ENCODE measurements at places on chromosomes 1 and 21.

- DNase-seq = no peak
Observed at GRCh38 chr1:169414952-169415351, 12.3 kb downstream of the CCDC181 start.

DNA sequence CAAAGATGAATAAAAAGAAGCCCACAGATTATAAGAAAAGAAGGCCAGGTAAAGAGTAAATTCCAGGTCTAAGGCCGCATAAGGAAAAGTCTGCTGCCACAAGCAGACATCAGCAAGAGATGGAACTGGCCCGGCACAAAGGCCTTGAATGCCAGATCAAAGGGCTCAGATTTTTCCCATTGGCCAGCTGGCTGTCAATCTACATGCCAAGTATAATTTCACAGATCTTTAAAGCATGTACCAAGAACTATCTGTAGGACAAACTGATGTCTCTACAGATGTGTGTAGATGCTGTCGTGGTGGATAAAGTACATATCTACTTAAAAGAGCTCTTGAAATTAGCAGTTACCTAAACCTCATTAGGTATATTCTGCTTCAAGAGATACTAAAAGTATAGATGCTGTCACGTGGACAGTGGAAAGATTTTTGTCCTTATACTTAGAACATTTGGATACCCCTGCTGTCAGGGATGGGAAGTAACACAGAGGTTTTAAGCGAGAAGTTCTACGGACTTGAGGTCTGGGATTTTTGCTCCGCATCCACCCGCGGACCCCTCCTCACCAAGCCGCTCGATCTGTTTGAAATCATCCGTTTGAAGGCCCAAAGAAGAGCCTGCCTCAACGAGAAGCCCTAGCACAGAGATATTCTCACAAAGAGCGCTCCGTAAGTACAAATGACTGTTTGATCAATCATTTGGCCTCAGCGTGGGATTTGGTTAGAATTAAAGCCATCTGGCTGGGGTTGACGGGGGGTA is 10.1 kb downstream of the GLIS1 start:
- DNase-seq = no peak

GRCh38 chr1:35044431-35044830 is 12.7 kb upstream of the ZMYM6 start:
- no peak for DNase-seq

DNA sequence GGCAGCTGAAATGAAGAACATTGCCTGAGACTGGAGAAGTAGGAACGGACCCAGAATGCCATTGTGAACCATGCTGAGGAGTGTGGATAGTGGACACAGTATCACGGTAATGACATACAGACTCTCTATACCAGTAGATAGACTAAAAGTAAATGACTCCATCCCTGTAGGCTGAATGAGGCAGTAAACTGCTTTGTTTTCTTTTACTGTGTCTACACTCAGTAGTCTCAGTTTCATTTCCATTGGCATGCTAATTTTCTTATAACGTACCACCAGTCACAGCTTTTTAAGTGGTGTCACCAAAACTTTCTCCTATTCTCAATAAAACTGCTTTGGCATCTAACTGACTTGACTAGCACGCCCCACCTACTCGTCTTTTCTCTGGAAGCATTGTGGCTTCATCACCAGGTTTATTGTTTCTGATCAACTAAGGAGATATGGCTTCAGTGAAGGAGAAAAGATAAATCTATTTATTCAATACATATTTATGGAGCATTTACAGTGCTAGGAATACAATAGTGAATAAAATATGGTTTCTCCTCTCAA is 8.4 kb upstream of the ZNF697 start:
- no peak for DNase-seq

GRCh38 chr1:96362623-96363022 is 359.0 kb upstream of the PTBP2 start:
- DNase-seq = no peak

DNA sequence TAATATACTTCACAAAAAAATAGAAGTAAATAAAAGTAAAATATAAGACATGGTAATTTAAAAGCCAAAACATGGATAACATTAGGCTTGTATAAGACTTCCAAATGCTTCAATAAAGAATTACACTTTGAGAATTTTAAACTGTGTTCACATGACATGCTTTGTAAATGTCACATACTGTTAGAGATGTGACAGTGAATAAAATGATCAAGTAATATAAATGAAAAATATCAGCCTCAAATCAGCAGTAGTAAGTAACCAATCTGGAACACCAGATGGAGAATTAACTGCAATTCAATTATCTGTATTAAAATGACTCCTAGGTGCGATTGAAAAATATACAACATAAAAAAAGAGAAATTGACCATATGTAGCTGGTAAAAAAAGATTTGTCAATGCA is 1260.8 kb downstream of the BRINP3 start:
- DNase-seq = no peak

DNA sequence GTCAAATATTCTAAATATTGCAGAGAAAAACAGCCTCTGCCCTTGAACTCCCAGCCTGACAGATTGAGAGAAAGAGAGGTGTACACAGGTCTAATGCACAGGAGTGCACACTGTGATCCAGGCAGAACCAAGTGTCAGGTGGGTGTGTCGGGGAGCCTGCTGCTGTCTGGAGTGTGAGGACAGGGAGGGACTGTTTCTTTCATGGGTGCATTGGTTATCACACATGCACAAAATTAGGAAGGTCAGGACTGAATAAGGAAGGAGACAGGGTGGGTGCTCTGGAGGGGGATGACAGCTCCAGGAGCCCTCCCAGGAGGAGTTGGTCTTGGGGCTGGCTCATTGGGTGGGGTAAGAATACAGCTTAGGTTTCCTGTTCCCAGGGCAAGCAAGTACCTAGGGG is 13.3 kb upstream of the PINK1 start:
- DNase-seq = no peak

DNA sequence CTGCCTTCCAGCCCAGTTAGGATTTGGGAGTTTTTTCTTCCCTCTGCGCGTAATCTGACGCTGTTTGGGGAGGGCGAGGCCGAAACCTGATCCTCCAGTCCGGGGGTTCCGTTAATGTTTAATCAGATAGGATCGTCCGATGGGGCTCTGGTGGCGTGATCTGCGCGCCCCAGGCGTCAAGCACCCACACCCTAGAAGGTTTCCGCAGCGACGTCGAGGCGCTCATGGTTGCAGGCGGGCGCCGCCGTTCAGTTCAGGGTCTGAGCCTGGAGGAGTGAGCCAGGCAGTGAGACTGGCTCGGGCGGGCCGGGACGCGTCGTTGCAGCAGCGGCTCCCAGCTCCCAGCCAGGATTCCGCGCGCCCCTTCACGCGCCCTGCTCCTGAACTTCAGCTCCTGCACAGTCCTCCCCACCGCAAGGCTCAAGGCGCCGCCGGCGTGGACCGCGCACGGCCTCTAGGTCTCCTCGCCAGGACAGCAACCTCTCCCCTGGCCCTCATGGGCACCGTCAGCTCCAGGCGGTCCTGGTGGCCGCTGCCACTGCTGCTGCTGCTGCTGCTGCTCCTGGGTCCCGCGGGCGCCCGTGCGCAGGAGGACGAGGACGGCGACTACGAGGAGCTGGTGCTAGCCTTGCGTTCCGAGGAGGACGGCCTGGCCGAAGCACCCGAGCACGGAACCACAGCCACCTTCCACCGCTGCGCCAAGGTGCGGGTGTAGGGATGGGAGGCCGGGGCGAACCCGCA is at the start of gene PCSK9:
Gene PCSK9, plus strand, starts transcription at position 207 of the 741 bp plus-strand sequence. Its CDS starts 290 bp downstream, at position 497.
- DNase-seq = no peak
